D341Med (cell line): ENCODE measurements at places on chromosomes 16 and 17.
A peak's percentile ranks its signal among the peaks of the same experiment; 100 is the strongest.

DNA sequence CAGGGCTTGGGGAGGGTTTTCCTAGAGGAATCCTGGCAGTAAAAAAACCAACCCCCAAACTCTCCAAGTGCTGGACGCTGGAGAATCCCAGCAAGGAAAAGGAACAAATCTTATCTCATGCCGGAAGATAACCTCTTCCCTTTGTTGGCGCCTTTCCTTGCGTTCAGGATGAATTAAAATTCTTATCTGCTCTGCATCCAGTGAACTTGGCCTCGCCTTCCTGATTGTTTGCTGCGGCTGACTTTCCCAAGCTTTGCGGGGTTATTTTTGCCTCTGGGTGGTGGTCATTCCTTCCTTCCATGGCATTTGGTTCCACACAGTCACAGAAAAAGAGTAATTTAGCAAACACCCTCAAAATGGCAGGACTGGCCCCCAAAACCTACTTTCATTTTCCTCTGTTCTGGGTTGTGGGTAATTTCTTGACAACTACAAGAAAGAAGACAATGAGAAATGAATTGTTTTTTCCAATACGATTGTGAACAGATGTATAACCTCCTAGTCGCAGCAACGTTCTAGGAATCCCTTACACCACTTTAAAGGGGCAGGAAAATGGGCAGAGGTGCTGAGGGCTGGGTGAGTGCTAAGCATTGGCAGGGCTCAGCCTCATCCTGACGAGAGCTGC is 77.8 kb downstream of the MRC2 start:
- peak; percentile 22 for DNase-seq

DNA sequence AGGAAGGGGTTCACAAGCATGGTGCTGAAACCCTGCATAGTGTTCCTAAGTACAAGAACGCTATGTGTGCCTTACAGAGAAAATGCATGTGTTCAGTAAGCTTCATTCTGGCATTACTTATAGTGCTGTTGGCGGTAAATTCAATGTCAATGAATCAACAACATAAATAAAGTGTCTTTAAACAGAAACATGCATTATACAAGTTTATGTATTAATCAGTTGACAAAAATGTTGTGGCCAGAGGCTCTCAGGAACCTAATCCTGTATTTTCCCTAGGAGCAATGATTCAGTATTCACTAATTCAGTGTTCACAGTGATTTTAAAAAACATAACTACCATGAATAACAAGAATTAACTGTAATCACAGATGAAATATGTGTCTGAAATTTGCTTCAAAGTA is 47.1 kb upstream of the MYOCD start:
- DNase-seq = no peak

DNA sequence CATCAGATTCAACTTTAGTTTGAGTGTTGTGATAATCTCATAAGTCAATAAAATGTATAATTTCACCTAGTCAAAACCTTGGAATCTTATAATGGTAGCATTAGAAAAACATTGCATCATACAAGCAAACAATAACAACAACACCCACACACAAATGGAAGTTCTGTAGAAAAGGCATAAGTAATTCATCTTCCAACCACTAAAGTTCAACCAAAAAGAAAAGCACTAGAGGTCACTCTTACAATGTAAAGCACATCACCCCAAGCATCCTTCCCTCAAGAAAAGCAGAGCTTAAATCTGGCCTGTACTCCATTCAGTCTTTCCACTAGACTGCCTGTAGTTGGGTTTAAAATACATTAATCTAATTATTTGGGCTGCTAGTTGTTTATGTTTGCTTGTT is 1.8 kb downstream of the CNTNAP4 start:
- peak; percentile 37 for DNase-seq

- no peak for DNase-seq
Measured at GRCh38 chr17:7509937-7510336, 25.8 kb downstream of the POLR2A start.

DNA sequence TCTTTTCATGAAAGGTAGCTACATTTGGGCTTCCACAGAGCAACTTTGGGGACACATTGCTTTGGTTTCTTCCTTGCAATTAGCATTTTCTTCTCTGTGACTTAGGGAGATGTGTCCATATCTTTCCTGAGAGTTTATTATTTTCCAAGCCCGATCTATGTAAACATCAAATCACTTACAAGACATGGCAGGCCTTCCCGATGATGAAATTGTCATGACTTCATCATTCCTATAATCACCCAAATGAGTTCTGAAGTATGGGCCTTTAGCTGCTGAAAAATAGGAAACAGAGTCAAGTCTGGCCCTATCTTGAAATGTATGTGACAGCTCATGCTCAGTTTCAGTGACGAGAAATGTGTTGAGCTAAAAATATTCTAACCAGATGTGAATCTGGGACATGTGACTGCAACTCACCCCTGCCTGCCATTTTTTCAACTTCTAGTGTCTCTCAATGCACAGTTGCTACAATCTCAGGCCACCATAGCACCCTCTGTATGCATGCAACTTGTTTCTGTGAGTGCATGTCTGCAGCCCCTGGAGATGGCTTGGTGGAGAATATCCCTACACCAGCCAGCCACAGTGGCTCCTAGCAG is 199.6 kb upstream of the MAF start:
- DNase-seq = no peak

- no peak for DNase-seq
Measured at GRCh38 chr17:39813631-39814030, 50.5 kb downstream of the IKZF3 start.

- no peak for DNase-seq
Measured at GRCh38 chr16:35752773-35753558, 2293.6 kb downstream of the TP53TG3F start.

- DNase-seq = no peak
Measured at GRCh38 chr17:41654678-41655607, 30.6 kb upstream of the KRT17 start.

DNA sequence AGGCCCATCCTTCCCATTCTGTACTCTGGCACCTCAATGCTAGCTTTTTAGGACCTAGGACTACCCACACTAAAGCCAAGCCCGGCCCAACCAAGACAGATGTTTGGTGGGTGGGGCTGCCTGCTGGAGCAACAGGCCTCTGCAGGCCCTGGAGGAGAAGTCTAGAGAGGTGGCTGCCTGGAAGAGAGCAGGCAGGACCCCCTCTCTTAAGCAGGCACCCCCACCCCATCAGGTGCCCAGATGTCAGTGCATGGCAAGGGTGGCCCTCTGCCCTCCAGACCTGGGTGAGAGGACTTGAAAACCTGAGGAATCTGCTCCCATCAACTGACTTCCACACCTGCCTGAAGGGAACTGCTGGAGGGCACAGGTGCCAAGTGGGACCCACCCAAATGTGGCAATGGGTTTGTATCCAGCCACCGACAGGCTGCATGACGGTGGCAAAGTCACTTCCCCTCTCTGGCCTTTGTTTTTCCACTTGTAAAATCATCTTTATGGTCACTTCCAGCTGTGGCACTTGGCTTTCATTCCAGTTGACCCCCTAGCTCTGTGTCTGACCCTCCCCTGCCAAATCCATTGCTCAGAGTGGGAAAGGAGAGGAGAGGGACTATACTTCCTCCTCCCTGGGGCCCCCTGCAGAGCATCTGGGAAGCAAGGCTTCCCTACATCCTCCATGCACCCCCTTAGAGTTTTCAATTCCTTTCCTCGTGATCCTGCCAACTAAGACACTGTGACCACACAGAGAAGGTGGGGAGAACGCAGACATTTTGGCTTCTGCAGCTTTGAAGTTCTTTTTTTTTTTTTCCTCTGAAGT is 1.7 kb upstream of the STAT5A start:
- DNase-seq = peak; percentile 30

GRCh38 chr17:69213059-69213813 is 15.4 kb downstream of the ABCA10 start:
- DNase-seq = no peak

DNA sequence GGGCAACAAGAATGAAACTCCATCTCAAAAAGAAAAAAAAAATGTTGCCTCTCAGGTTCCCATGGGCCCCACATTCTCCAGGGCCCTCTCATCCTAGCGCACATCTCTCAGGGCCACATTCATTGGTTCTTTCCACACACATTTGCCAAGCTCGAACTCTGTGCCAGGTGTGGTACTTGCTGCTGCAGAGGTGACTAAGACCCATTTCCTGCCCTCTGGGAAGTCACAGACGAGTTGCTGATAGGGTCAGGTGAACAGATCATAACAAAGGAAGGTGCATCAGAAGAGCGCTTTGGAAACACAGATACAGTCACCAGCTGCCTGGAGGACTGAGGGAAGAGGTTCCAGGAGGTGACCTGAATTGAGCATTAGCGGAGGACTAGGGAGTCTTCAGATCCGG is 1.0 kb downstream of the GSDMA start:
- no peak for DNase-seq

DNA sequence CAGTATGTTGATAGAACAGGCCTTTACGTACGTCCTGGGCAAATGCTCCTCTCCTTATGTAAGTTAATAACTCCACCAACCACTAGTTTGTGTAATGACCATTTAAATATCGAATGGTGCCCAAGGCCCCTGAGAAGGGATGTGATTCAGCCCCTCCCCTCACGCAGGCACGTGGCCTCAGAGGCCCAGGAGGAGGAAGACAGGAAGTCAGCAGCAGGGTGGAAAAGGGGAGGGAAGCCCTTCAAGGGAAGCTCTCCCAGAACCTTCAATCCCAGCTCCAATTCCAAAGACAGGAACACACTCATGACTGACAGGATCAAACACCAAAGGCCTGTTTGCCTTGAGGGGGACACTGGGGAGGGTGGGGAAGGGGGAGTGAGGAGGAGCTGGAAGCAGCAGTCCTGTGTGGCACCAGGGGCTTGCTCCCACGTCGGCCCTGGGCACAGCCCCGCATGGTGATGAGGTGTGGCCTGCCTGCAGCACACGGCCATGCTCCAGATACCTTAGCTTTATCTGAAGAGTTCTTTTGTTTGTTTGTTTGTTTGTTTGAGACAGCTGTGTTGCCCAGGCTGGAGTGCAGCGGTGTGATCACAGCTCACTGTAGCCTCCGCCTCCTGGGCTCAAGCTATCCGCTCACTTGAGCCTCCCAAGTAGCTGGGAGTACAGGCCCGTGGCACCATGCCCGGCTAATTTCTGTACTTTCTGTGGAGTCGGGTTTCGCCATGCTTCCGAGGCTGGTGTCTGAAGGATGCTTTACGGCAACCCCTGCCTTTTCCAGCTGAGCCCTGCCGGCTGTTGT is 105.0 kb downstream of the ZNF778 start:
- no peak for DNase-seq

- DNase-seq = no peak
Measured at GRCh38 chr17:72555052-72555451, 434.2 kb downstream of the SOX9 start.

GRCh38 chr16:22318690-22319358 is 21.6 kb downstream of the POLR3E start:
- peak; percentile 60 for DNase-seq
